ENCODE measurements at places on chromosomes 1 and 21. TPM values are rescaled to one million over a fixed set of nuclear protein-coding genes. Genes with fewer than 3 reads are reported as not detected.

DNA sequence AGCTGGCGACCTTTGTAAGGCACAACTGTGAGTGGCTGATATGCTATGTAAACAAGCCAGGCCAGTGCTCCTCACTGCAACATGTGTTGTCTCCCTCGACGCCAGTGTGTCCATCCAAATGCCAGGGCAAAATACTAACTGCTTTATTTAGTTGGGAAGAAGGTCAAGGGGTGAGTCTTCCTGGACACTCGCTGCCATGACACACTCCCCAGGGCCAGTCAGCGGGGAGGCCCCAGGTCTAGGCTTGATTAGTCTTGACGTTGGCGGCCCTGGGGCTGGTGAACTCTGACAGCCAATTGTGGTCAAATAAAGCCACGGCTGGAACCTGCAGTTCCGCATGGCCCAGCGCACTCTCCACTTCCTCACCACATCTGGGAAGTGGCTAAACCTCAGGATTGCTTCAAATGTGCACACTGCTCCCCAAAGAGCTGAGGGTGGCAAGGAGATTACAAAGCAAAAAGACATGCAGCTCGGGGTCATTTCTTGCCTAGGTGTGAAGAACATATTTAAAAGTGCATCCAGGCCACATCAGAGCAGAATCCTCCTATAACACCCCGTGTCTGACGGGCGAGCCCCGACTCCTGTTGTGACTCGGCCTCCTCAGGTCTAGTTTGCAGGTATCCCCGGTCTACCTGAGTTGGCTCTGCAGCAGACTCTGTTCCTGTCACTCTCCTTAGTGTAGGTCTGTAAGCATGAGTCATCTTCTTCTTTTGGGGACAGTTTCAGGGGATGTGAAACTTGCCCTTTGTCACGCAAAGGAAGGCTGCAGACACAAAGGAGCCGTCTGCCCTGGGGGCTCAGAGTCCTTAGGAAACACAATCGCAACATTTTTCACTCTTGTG is 183.5 kb downstream of the RUNX1 start:
- DNase-seq, result no peak

DNA sequence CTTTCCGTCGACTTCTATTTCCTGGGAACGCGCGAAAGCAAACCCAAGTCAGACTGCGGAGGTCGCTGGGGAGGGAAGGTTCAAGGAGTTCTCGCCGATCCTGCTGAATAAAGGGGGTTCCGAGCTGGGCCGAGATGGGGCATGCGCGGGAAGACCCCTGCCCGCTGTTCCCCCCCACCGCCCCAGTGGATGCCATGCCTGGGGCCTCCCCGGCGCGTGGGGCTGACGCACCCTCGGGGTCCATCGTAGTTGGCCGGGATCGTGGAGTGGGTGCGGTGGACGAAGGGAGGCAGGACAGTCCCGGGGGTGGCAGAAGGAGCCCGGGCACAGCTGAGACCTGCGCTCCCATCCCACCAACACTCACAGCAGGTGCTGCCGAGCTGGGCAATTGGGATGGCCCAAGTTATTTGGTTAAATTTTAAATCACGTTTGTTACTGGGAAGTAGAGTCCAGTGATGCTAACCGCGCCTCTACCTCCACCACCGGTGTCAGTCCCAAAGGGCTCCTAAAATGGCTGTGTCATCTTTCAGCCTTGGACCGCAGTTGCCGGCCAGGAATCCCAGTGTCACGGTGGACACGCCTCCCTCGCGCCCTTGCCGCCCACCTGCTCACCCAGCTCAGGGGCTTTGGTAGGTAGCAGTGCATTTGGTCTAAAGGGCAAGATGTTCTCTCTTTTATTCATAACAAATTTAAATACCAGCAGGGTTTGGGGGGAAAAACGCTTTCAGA is 801 bp downstream of the MX1 start:
- DNase-seq, result no peak

- DNase-seq, result no peak
Measured at GRCh38 chr1:48114596-48115382, 107.7 kb upstream of the SLC5A9 start.

HOOK1 gene
- not detected for total RNA-seq

DNA sequence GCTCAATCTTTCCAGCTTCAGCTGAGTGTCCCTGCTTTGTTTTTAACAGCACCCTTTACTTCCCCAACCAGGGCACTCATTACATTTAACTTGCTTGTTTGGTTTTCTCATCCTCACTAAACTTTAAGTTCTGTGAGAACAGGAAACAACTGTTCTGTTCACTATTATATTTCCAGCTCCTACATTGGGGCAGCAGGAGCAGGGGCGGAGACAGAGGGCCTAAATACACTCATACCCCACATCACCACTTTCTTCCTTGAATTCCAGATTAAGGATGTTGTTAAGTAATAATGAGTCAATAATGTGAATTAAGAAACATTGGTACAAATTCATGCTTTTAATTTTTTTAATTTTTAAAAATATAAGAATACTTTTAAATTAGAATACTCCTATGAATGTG is 6.0 kb downstream of the DRAM2 start:
- no peak for DNase-seq

ANGPTL3 gene
- under 0.01 TPM for total RNA-seq

DNA sequence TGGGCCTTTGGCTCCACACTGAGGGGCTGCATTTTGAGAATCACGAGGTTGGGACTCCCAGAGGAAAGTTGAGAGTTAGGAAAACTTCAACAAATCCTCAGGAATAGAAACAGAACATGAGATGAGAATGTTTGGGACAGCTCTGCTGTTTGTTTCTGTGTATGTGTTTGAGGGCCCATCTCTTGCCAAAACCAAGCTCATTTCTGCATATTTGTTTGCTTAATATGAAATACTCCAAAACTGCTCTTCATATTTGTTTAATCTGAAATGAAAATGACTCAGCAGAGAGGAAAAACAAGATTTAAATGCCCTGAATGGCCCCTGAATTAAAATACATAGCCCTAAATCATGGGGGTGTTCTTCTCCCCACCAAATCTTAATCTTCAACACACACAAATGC is 78.1 kb downstream of the DDR2 start:
- DNase-seq, result peak; percentile 60

DNA sequence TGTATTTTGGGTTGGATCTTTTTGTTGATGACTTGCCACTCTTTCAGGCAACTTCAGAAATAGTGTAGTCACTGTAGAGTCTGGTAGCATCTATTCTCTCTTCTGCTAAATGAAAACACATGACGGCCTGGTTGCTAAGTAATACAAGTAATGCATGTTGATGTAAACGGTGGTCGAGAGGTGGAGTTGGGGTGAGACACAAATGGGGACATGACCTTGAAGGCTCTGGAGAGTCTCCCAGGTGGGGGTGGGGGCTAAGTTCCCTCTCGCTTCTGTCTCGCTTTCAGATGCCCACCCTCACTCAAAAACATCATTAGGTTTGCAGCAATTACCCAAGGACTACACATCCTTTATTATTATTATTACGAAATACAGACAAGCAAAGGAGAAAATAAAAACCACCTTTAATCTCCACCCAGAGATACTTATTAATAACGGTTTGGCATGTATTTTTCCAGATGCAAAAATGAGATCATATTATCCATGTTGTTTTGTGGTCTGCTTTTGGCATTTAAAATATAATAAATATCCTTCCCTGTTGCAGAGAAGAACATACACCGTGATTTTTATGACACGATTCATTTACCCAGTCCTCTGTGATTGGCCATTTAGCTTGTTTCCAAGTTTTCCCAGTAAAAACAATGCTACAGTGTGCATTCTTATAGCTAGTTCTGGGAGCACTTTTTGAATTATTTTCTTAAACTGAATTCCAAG is 138.1 kb downstream of the MIS18A start:
- no peak for DNase-seq

- DNase-seq, result no peak
Measured at GRCh38 chr1:1621173-1622009, 6.1 kb downstream of the MIB2 start.

DNA sequence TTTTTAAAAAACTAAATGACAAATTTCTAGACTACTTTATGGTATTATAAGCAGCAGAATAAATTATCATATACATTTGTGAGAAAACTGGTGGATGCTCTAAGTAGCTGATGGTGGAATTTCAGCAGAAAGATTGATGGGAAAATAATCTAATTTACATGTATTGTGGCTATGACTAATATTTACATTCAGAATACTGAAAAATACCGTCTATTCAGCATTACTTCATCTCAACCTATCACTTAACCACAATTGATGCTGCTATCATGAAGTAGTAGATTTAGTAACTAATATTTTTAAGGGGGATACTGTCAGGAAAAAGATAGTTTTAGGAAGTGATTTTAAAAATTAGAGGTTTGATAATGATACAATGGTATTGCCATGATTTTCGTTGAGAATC is 137.9 kb downstream of the IFI44 start:
- DNase-seq, result no peak

DDR2 gene
- 379 TPM for total RNA-seq

- DNase-seq, result no peak
Measured at GRCh38 chr1:28317014-28317413, 11.8 kb upstream of the MED18 start.

DNA sequence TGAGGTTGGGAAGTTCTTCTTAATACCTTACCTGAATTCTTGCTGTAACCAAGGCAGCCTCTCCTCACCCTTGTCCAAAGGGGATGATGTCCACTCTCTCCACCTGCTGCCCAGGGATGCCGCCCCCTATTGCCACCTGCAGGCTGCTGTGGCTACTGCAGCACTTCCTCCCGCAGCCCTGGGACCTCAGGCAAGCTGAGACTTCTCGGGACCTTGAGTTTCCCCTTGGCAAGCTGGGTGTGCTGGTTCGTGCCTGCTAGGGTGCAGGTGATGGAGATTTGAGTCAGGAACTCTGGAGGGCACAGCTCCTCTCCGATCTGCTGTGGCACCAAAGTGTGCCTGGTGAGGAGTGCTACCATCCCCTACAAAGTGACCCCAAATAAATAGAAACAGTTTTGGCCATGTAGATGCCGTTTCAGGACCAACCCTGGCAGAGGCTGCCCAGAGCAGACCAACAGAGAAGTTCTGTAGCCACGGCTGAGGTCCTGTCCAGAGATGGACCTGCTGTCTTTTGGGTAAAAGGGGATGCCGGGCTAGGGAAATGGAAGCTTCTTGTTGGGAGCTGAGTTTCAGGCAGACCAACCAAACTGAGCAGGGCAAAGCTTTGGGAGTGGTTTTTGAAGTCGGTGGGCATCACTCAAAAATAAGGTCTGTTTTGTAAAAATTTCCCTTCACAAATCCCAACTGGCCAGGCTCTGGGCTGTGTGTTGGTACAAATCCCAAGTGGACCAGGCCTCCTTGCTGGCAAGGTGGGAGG is 31.7 kb downstream of the RUNX3 start:
- DNase-seq, result peak; percentile 42

GRCh38 chr21:25895565-25896205 is 160.9 kb downstream of the GABPA start:
- peak; percentile 54 for DNase-seq

- DNase-seq, result no peak
Measured at GRCh38 chr1:28577738-28578536, 14.1 kb upstream of the RAB42 start.

DNA sequence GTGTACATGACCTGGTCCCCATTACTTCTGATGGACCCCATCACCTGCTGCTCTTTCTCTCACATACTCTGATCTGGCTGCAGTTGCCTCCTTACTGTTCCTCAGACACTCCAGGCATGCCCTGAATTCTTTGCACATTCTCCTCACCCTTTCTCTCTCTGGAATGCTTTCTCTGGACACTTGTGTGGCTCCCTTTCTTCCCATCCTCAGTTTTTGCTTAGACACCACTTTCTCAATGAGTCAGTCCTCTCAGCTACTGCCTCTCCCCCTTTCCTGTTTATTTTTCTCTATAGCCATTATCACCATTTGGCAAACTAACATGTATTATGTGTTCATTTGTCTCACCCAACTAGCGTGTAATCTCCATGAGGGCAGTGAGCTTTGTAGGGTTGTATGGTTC is 28.1 kb downstream of the PLXNA2 start:
- peak; percentile 45 for DNase-seq

GRCh38 chr1:17682400-17682799 is 72.7 kb upstream of the ACTL8 start:
- DNase-seq, result no peak

- peak; percentile 18 for DNase-seq
Measured at GRCh38 chr1:107724648-107725047, 240.3 kb downstream of the VAV3 start.

DNA sequence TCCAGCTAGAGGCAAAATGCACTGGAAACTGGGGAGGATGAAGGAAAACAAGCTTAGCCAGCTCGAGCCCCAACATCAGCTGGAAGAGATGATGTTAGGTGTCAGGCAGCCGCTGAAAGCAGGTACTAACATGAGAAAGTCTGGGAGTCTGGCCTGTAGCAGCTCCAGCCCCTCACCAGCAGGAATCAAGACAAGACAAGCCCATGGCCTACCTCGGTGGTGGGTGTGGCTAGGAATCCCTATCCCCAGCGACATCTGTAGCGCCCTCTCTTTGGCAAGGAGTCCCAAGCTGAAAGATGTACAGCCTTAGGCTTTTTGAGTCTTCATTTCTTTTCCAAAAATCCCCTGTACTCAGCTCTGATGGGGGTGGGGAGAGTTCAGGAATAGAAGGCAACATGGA is 2.6 kb downstream of the DLGAP3 start:
- DNase-seq, result no peak

FMO5 gene
- 1.8 TPM for total RNA-seq

GRCh38 chr1:10074059-10074851 is 41.5 kb downstream of the UBE4B start:
- peak; percentile 94 for DNase-seq

DNA sequence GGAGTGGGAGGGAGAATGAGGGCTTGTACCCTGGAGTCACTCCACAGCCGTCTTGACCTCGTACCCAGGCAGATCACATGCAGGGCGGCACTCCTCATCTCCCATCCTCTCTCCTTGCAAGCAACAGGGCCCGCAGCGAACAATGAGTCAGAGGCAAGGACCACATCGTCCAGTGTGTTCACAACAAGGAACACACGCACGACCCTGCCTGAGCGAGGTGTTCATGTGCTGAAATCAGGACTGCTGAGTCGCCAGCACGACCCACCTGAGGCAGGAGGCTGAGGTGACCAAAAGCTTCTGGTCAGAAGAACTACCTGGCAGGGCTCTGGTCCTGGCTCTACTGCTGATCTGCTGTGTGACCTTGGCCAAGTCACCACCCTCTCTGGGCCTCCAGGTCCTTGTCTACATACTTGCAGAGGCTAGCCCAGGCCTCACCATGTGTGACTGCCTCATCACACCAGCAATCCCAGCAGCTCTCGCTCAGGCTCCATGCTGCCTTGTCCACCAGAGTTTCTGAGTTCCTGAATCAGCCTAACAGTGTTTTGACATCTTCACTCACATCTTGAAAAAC is 78.0 kb downstream of the SSBP3 start:
- no peak for DNase-seq

DNA sequence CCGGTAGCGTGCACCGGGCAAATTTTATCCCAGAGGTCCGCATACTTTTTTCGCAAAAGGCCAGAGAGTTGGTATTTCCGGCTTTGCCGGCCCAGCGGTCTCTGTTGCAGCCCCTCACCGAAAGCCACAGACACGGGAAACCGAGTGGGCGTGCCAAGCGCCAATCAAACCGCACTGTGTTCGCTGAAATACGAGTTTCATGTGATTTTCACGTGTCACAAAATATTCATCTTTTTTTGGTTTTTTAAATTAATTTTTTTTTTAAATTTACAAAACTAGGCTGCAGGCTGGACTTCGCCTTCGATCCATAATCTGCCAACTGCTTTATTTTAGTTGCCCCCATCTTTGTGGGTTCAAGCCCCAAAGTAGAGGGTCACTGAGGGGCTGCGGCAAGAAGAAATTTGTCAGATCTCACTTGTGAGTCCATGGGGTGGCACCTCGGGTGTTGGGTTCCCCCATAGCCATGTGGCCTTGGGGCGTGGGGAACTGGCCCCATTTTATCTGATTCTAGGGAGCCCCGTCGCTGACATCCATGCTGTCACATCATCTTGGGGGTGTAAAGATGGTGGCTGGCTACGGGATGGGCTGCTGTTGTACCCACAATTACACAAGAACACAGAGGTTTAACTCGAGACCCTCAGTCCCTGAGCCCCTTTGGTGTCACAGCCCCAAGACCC is 20.8 kb downstream of the SLC45A1 start:
- no peak for DNase-seq

Measured in fibroblast of the aortic adventitia (primary cell).